ENCODE measurements at places on chromosomes 2 and 18.
A peak's percentile ranks its signal among the peaks of the same experiment; 100 is the strongest.

DNA sequence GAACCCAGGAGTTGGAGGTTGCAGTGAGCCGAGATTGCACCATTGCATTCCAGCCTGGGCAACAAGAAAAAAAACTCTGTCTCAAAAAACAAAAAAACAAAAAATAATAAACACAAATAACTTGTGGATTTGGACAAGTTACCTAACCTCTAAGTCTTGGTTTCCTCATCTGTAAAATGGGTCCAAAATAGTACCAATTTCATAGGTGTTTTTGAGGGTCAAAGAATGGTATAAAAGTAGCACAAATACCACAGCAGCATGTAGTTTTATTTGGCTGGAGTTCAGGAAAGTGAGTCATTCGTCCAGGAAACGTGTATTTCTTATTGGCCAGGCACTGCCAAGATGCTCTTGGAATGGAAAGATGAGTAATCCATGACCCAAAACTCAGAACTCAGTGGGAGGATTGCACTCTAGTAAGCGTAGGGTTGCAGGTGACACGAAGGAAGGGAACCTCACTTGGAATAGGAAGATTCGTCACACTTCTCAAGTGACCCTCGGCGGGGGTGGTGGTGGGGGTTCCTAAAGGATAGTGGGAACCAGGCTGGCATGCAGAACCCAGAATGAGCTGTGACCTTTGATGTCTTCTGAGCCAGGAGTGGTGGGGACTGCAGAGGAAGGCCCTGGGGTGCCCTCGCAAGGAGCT, 24.4 kb downstream of the GRHL1 start:
- peak; percentile 99 for DNase-seq

DNA sequence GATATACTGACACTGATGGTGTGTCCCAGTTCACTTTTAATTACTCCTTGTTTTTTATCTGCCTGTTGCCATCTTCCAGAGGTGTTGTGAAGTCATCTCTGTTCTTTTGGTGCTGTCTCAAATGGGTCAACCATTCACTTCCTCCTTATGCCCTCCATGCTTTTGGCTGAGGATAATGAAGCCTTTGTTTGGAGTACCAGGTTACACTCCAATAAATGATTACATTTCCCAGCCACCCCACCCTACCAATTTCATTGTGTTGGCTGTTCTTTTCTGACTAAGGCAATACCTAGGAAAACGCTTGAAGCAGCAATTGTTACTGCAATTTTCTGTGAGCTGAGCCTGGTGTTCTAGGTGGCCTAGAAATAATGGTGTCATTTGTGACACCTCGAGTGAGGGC, 29.8 kb upstream of the ACTG2 start:
- DNase-seq, result no peak

DNA sequence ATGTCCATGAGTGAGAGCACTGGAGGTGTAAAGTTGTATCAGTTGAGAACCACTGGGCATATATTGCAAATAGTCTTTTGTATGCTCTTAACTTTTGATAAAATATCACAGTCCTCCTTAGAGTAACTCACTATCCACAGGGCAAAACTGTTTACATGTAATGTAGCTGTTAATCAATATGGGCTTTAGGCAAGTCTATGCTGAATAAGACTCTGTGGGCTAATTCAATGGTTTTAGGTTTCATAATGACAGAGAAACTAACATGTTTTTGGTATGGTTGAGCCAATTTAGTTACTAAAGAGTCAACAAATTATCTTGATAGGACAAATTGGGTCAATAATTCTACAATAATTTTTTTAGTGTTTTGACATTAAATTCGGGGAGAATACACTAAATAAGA, 1134.9 kb upstream of the FAM98A start:
- no peak for DNase-seq

GRCh38 chr2:170680172-170680941, 34.8 kb upstream of the SP5 start:
- no peak for DNase-seq

DNA sequence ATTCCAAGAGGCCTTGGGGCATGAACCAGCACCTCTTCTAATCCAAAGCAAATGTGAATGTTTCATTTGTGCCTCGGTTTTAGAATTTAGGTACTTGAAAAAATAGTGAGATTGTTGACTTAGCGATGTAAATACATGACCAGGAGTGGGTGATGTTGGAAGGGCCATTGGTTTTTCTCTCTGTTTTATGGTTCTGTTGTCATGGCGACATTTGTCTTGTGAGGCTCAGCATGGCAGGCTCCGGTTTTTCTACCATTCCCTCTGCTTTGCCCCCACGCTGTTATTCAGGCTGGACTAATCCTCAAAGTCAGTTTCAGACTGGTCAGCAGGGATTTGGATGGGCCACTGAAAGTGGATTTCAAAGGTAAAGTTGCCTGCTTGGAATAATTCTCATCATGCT, 255.4 kb downstream of the ALPK2 start:
- no peak for DNase-seq

DNA sequence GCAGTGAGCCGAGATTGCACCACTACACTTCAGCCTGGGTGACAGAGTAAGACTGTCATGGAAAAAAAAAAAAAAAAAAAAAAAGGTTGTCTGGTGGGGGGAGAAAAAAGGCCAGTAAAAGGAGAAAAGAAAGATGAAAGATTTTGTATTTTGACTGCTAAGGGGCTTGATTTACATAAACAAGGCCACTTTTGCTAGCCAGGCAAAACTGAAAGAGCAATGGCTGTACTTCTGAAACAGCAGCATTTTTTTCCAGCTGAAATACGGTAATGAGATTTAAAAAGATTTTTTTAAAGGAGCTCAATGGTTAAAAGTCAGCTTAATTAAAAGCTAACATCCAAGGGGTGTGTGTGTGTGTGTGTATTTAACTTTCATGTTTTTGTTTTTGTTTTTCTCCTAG, 11.3 kb upstream of the OXER1 start:
- DNase-seq, result no peak

- no peak for DNase-seq
These were observed 23.5 kb downstream of the C1D start for GRCh38 chr2:68039317-68039716.

- DNase-seq, result peak; percentile 32
These were observed 20.0 kb downstream of the GREB1 start for GRCh38 chr2:11553661-11554398.
